CD8-positive, alpha-beta T cell (primary cell): ENCODE measurements at places on chromosomes 5 and 9.
A peak's percentile ranks its signal among the peaks of the same experiment; 100 is the strongest.

DNA sequence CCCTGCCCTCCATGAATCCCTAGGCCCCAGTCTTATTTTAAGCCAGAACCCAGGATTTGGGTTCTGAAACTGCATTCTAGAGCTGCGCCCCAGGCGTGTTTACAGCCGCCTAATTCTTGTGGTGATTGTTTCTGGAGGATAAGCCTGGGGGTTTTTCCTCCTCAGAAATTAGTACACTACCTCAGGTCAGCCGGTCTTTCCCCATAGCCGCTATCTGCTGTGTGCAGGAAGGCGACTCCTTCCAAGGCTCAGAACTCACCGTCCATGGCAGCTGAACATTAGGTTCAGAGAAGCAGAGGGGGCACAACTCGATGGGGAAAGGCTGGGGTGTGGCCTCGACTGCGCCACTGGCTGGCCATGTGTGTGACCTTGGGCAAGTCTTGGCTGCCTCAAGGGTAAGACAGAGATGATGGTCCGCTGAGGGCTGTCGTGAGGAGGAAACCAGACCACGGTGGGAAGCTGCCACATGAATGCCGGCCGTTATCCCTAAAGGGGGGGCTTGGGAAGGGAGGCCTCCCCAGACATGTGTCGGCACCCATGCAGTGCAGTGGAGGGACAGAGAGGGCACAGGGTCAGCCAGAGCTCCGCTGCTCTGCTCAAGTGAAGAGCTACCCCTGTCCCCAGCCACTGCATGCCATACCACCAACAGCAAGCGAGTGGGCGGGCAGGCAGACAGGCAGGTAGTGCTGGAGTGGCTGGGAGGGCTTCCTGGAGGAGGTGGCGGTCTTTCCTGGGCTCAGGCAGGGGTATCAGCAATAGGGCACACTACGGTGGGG, 28.9 kb downstream of the SHB start:
- no peak for DNase-seq

- DNase-seq, result no peak
Measured at GRCh38 chr5:179199246-179199645, 139.1 kb downstream of the ZNF354C start.

- DNase-seq, result no peak
Measured at GRCh38 chr9:19583890-19584289, 175.1 kb downstream of the ACER2 start.

- DNase-seq, result no peak
Measured at GRCh38 chr5:154472871-154473580, 5.0 kb downstream of the HAND1 start.

DNA sequence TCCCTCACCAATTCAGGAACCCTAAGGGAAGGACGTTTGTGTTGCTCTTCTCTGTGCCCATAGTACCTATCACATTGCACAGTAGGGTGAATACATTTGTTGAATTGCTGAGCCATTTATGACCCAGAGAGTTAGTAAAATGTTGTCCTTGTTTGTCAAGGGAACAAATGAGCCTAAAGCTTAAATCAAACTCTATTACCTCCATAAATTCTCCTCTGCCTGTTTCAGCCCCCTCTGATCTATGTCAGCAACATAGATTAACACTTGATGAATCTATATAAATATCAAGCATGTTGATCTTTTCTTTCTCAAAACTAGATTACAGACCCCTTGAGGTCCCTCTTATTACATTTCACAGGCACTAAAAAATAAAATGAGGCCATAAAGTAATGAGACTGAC, 7.1 kb downstream of the SLC1A1 start:
- no peak for DNase-seq

DNA sequence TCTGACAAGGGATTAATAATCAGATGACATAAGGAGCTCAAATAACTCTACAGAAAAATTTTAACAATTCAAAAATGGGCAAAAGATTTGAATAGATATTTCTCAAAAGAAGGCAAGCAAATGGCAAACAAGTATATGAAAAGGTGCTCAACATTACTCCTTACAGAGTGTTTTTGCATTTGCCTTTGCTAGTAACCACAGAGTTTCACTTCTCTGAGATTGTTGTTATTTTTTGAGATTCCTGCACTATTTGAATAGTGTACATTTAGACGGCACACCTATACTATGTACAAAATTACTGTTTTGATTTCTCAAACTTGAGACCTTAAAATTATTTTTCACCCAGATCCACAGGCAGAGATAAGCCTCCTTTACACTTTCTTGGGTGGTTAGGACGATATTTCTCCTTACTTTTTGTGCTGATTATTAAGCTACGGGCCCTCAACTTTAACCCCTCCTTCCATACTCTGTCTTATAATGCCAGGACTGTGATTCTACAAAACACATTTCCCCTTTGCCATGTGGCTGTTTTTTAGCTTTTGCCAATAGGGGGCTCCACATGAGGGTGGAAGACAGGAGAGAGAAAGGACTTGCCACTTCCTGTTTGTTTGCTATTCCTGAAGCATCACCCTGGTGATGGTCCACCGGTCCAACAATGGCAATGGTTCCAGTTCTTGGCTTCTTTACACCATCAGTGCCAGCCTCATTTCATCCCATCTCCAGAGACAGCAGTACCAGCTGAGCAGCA, 65.0 kb upstream of the DAP start:
- no peak for DNase-seq

- no peak for DNase-seq
Measured at GRCh38 chr5:165757791-165758190, 2252.4 kb downstream of the MAT2B start.

DNA sequence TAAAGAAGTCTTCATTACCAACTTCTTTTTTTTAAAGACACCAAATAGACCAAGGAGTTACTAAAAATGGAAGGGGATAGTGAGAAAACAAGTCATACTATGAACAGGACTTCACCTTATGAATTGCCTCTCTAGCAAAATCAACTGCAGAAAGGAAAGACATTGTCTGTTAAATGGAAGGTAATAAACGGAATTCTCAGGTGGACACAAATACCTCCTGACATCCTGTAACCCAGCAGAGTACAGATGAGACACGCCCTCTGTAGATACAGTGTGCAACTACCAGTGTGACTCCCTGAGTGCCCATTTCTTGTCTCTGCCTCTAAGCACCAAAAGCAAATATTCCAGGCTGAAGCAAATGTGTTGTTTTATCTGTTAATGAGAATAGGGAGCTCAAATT, 12.2 kb upstream of the PLPP1 start:
- no peak for DNase-seq

- DNase-seq, result no peak
Measured at GRCh38 chr9:26565118-26565517, 327.5 kb downstream of the CAAP1 start.

DNA sequence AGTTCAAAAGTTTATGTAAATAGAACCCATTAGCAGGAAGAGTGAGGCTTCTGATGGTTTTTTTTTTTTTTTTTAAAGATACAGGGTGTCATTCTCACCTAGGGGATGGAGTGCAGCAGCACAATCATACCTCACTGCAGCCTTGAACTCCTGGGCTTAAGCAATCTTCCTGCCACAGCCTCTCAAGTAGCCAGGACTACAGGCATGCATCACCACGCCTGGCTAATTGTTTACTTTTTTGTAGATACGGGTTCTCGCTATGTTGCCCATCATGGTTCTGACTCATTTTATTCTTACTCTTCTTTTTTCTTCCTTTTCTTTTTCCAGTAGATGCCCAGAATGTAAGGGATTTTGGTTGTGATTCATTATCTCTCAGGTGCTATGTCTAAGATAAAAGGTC, 201.1 kb downstream of the NNT start:
- DNase-seq, result no peak

DNA sequence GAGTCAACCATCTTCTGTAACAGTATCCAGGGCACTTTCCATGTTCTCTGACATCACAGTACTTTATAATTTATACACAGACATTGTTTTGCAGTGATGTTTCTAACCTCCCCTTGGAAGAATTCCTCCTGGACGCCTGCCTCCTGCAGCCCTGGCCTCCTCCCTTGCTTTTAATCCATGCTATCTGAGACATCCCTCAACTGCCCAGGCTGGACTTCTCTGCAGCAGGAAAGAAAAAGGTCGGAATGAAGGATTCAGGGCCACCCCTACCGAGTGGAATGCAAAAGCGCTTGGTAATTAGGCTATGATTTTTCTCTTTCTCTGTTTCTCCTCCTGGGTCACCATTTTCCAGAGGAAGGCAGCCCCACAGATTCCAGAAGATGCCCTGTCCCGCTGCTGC, 47.0 kb upstream of the SHC3 start:
- no peak for DNase-seq

- DNase-seq, result no peak
Measured at GRCh38 chr9:116300360-116300870, 146.8 kb downstream of the PAPPA start.

GRCh38 chr5:6484446-6484845, 35.8 kb downstream of the UBE2QL1 start:
- DNase-seq, result no peak

DNA sequence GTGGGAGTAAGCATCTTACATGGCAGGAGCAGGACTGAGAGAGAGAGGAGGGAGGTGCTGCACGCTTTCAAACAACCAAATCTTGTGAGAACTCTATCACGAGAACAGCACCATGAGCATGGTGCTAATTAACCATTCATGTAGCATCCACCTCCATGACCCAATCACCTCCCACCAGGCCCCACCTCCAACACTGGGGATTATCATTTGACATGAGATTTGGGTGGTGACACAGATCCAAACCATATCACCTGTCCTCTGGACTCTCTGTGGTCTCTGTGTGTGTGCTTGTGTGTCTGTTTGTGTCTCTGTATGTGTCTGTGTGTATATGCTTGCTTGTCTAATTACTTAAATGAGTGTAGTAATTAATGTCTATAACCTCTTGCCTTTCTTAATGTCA, 31.1 kb downstream of the SEC61B start:
- DNase-seq, result no peak

DNA sequence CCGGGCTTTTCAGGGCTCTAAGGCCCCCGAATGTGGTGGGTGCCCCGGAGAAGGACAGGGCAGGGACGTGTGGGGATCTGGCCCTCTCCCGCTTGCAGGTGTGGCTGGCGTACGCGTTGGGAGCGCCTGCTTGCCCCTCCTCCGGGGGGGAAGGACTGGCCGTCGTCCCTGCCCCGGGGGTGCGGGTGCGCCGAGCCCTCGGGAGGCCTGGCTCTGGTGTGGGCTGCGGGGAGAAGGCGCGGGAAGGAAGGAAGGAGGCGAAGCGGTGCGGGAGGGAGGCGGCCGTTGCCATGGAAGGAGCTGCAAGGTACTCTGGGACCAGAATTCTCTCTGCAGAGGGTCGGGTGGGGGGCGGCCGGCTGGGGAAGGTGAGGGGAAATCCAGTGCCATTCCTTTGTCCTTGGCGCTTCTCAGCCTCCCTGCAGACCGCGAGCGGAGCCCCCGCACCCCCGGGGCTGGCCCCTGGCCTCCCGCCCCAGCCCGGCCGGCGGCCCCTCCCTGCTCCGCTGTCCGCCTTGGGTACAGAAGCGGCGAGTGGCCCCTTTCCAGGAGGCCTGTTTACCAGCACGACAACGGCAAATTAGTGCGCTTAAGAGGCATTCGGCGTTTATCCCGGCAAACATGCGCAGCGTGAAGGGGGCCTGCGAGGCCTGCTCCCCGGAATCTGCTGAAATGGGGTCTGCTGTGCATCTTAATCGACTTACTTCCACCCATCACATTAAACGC, 67.1 kb upstream of the UNC5A start:
- DNase-seq, result peak; percentile 43

DNA sequence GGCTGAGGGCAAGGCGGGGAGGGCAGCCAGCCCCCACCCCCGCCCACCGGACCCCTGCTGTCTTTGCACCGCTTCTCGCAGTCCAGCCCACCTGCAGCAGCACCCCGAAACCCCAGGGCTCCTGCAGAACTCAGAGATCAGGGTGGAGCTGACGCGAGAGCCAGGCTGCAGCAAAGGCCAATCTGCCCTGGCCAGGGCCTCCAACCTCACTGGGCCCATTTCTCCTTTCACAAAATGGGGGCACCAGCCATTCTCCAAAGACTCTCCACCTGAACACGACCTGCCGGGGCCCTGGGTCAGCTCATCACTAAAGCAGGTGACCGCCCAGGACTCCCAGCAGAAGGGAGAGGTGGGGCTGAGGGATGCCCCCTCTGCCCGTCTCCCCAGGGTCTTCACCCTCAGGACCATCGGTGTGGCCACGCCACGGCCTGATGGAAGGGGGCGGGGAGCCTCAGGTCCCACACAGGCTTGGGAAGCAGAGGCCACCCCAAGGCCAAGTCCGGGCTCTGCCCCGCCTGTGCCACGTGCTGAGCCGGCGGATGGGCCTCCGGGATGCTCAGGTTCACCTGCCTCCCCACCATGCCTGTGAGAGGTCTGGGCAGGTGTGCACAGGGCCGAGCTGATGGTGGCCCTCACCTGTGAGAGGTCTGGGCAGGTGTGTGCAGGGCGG, 13.1 kb downstream of the NACC2 start:
- DNase-seq, result peak; percentile 3
